ENCODE measurements at places on chromosomes 11 and 22.

- DNase-seq, result no peak
These were observed 154.9 kb downstream of the TRPC6 start for GRCh38 chr11:101428918-101429317.

DNA sequence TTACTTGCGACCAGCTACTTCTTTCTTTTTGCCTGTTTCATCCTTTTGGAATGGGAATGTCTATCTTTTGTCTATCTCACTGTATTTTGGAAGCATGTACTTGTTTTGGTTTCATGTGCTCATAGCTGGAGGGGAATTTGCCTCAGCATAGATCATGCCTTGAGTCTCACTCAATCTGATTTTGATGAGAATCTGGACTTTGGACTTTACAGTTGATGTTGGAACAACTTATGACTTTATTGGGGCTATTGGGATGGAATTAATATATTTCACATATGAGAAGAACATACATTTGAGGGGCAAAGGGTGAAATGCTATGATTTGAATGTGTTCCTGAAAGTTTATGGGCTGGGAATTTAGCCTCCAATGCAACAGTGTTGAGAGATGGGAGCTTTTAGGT, 206.2 kb upstream of the DDI1 start:
- no peak for DNase-seq

- no peak for DNase-seq
These were observed 8.2 kb upstream of the MYEOV start for GRCh38 chr11:69285766-69286165.

DNA sequence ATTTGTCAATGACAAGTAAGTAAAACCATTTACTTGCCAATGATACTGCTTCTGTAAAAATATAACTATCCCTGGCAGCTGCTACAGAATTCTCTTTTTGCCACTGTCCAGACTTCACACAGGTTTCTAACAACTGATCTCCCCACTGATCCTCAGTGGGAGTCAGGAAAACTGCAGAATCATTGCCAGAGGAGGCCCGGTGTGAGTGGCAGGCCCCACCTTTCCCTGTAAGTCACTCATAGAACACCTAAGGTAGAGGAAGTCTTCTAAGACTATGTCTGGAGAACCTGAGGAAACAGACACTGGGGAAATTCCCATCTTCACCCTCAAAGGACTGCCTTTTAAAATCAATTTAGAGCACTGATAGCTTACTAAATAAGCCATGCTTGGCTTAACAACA, 66.3 kb downstream of the ZC3H12C start:
- no peak for DNase-seq

DNA sequence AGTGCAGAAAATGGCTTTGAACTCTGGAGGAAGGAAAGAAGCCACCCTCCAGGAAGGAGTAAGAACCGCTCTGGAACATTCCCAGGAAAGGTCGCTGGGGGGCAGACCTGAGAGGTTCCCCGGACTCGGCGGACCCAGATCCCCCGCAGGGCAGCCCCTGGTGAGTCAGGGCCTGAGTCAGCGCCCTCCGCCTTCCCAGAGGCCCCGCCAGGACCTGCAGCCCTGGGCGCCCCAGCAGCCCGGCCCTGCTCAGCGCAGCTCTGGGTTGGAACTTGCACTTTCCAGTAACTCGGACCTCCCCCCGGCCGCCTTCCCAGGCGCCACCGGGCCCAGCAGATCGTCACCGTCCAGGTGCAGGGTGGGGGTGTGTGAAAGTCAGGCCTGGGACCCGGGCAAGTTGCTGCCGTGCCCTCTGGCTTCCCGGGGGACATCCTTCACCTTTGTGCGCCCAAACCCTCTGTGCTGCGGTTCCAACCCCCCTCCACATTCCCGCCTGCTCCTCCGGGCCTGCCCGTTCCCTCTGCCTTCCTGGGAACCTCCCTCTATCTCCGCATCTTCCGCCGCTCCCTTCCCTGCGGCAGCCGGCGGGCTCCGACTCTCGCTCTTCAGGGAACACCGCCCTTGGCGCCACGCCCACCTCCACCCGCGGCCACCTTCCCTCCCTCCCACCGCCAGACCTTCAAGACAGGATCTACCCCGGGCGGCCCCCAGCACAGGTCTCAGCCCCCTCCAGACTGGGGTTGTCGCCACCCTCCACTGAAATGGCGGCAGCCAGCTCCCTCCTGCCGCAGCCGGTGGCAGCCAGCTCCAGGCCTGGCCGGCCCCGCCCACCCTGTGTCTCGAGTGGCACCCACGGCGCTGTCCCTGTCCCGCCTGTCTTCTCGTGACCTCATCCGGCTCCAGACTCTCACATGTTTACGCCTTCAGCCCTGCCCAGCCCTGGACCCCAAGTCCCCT, 36.8 kb upstream of the WNT7B start:
- peak; percentile 98 for DNase-seq

DNA sequence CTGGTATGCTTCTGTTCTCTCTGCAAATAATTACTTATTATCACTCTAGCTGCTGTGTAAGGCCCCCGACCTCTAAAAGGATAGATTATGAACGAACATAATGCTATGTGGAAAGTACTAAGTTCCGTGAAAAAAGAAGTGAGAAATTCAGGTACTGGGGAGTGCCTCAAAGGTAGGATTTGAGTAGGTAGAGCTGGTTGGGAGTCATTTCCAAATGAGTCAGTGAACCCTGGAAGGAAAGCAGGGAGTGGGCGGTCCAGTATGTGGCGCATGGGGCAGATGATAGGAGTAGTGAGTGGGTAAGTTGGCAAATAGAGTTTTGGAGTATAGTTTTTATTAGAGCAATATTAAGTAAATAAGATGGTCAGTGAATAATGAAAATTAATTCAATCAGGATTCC, 2.4 kb downstream of the ZC3H12C start:
- DNase-seq, result no peak

- no peak for DNase-seq
These were observed 46.4 kb downstream of the GAB4 start for GRCh38 chr22:16961477-16962186.

DNA sequence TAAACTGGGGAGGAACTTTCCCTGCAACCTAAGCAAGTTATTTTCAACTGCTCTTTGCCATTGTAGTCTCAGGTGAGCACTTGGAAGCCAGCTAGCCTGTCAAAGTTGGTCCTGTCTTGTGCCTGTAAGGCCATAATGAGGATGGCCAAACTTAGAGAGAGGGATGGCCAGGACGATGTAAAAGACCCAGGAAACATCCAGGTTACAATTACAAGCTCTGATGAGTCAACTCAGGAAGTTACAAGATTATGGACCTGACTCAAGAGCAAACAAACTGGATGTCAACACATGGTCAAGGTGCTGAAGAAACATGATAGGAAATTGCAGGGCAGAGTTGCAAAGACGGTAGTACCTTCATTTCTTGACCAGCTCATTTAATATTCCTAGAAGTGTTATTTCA, 1.6 kb downstream of the GTPBP1 start:
- no peak for DNase-seq

DNA sequence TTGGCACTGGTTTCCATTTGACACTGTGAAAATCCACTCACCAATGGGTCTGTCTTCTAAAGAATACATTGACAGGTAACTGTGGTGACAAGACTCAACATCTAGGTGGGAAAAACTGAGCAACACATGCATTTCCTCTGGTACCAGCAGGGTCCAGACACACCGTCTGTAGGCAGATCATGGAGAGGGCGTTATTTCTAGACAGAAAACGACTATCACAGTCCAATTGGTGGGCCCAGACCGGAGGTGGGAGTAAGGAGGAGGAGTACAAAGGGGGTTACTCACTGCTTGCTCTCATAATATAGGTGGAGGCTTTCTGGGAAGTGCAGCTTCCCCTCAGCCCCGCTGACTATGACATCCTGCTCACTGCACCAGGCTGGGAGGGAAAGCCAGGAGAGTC, 9.9 kb downstream of the OVCH2 start:
- no peak for DNase-seq

DNA sequence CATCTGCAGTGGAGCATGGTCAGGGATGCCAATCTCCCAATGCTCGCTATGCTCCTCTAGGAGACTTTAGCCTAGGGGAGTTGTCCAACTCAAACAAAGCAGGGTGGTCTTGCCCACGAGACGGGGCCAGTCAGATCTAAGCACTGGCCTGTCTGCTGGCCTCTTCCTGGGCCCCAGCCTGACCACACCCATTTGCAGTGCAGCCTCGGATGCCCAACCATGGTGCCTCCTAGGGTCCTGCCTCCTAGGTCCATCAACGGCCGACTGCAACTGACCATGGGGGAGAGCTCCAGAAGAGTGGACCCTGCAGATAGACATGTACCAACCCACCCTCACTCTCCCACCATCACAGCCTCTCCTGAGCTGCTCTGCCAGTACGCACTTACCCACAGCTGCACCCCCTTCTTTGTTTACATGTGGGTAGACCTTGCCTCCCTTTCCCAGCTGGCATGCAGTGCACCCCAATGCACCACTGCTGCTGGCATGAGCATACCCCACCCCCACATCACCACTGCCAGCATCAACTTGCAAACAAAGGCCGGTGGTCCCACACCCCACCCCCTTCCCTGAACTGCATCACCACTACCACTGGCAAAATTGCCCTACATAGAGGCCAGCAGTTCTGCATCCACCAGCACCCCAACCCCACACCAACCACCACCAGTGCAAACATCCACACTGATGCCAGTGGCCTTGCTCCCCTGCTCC, 27.6 kb upstream of the ARL14EP start:
- DNase-seq, result no peak

- DNase-seq, result no peak
These were observed 12.6 kb upstream of the TFIP11 start for GRCh38 chr22:26524870-26525269.

DNA sequence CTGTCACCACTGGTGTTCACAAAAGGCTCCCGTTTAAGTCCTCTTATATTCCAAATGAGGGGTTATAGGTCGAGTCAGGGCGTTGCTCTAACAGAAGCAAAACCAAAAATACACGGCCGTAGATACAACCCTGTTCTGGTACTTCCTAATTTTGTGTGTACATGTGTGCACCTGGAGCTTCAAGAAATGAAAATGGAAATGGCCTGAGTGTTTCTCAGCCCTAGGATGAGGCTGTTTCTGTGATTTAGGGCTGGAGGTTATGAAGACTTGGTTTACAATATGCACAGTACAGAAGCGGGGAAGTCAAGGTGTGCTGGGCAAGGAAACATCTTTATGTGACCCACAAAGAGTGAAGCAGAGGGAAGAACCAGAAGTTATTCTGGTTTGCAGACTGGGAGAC, 110.4 kb upstream of the OR4B1 start:
- DNase-seq, result no peak

DNA sequence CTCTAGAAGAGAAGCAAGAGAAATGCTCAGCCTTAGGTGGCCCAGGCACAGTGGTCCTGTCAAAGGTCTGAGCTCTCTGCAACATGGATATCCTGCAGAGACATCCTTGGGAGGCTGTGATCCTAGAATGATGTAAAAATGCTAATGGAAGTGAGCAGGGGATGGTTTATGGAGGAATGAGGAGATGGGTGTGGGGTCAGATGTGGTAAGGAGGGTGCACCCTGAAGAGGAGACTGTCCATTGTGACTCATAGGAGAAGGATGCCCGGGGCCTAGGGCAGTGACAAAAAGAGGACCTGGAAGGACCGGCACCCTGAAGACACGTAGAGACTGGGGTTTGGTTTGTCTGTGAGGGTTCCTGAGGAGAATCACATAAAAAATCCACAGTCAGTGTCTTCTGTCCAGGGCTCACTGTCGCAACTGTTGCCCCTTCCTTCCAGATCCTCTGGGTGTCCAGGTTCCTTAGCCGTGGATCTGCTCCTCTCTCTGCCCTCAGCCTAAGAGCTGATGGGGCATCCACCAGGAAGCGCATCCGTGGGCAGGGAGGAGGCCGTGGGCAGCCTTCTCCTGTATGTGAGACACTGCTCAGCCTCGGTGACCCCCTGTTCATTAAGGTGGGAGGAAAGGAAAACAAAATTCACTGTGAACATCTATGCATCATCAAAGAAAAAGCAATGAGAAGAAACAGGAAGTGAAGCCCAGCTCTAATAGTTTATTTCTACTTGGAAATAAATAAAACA, 110.7 kb downstream of the VPREB1 start:
- DNase-seq, result no peak

- DNase-seq, result no peak
These were observed 440.5 kb downstream of the MIAT start for GRCh38 chr22:27097933-27098332.

DNA sequence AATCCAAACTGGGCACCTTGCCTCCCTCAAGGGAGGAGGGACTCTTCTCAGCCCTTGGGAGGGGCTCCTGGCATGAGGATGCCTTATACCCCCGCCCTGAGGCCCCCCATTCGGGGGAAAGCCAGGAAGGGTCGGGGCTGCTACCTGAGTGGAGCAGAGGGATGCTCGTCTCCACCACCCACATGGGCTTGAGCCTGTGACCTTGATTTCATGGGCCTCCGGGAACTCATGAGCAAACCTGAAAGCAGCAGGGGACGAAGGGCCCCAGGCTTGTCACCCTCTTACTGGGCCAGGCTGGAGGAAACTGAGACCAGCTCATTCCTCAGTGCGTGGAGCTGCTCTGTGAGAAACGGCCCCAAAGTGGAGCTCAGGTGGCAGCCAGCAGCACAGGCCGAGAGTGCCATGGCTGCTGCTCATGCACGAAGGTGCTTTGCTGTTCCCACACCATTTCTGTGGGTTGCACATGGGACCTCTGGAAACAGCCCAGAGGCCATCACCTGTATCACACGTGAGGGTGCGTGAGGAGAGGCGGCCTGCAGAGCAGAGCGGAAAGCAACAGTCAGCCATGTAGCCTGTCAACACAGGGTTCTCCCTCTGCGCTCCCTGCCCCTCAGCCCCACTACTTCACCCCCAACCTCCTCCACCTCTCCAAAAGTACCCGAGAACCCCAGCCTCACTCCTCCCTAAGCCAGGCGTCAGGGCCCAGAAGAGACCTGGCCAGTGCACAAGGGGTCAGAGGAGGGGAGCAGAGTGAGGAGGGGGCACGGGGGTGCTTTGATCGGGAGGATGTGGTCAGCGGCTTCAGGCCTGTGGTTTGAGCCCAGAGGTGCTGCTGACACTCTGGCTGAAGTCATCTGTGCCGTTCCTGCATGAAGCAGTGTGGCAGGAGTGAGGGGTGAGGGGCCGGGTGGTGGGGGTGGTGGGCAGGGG, 14.1 kb upstream of the IL2RB start:
- DNase-seq, result no peak

DNA sequence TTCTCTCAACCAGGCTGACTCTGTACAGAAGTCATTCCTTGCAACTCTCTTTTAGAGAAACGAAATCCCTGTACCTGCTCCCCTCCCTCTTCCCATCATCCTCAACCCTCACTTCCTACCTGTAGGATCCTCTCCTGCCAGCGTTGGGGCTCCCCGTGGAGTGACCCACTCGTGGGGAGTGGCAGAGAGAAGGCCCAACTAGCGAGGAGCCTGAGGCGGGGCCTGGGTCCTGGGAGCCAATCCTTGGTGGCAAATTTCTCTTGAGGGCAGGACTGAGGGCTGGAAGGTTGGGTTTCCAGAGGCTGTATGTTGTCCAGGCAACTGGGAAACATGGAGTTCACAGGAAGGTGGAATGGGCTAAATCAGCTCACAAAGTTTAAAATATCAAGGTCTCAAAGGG, 10.4 kb downstream of the NHERF4 start:
- DNase-seq, result no peak

GRCh38 chr22:32336121-32336603, 21.5 kb upstream of the RFPL3 start:
- DNase-seq, result no peak

- DNase-seq, result no peak
These were observed 7.5 kb upstream of the KRTAP5-7 start for GRCh38 chr11:71519546-71519945.

GRCh38 chr11:4125141-4125540, 30.5 kb downstream of the RRM1 start:
- no peak for DNase-seq

- no peak for DNase-seq
These were observed 31.8 kb downstream of the TMPRSS5 start for GRCh38 chr11:113674397-113674685.

GRCh38 chr11:127795326-127795725, 792.0 kb downstream of the ETS1 start:
- DNase-seq, result no peak

Measured in ovary (tissue), 10 donors.